ENCODE measurements at places on chromosomes 1 and 21.
A peak's percentile ranks its signal among the peaks of the same experiment; 100 is the strongest.

DNA sequence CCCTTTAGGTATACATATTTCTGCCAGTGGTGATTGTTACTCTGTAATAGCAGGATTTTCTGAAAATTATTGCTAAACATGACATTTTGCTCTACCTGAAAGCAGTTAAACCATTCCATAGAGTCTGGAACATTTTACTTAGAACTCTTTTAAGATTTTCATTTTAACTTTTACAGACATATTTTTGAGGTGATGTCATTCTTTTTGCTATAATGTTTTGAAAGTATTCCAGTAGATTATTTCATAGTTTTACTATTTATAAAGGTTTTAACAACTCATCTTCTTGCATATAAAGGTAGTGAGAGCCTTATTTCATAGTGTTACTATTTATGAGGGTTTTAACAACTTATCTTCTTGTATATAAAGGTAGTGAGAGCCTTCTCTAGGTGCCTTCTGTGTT, 42.9 kb downstream of the PTBP2 start:
- DNase-seq = no peak

- DNase-seq = no peak
Measured at GRCh38 chr1:199422206-199422605, 605.3 kb upstream of the NR5A2 start.

- no peak for DNase-seq
Measured at GRCh38 chr1:166197141-166197540, 30.3 kb upstream of the FAM78B start.

GRCh38 chr1:234954613-234955012, 174.0 kb downstream of the TOMM20 start:
- DNase-seq = no peak

DNA sequence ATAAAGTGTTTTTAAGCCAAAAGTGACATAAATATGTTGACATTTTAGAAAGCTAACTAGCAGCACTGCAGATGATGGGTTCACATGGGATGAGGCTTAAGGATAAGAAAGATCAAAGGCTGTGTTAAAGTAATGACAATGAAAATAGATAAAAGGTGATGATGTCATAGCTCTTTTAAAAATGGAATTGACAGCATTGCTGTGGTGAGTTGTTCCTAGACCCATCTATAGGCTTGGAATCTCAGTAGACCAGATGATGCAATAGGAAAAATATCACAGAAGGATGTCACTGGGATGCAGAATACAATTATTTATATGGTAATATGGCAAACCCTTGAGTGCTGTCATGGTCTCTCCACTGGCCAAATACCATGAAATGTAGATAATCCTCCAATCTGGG, 286.0 kb downstream of the PLA2G4A start:
- DNase-seq = no peak

DNA sequence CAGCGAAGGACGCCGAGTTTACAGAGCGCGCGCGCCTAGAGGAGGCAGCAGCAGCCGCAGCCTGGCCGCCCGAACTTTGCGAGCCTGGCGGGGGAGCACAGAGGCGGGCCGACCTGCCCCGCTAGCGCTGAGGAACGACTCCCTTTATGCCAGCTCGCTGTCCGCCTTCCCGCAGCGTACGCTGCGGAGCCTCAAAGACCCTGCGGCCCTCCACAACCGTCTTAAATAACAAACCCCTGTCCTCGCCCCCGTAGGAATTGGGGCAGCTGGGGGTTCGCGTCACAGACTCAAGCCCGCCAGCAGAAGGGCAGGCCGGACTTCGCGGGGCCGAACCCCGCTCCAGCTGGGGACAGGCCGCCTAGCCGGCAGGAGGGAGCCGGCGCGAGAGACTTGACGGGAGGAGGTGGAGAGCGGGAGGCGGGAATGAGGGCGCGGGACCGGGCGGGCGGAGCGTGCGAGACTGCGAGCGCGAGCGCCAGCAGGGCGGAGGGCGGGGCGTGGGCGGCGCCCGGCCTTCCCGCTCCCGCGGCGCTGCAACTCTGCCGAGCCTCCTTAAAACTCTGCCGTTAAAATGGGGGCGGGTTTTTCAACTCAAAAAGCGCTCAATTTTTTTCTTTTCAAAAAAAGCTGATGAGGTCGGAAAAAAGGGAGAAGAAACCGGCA, 1.8 kb upstream of the CDKN2C start:
- DNase-seq = peak; percentile 75

GRCh38 chr1:5514527-5515183, 477.6 kb downstream of the NPHP4 start:
- DNase-seq = peak; percentile 69

DNA sequence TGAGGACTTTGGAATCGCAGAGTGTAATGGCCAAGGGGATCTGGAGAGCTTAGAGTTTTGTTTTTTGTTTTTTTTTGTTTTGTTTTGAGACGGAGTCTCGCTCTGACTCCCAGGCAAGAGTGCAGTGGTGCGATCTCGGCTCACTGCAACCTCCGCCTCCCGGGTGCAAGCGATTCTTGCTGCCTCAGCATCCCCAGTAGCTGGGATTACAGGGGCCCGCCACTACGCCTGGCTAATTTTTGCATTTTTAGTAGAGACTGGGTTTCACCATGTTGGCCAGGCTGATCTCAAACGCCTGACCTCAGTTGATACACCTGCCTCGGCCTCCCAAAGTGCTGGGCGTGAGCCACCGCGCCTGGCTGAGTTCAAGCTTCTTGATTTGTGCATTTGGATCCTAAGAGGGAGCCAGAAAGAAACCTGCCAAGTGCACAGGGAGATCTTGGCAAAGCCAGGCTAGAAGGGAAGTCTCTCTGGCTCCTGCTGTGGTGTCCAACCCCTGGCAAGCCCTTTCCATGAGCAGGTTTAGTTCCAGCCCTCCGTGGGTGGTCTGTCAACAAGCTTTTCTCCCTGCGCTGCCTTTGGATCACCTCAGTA, 852 bp downstream of the FAAH start:
- DNase-seq = no peak

DNA sequence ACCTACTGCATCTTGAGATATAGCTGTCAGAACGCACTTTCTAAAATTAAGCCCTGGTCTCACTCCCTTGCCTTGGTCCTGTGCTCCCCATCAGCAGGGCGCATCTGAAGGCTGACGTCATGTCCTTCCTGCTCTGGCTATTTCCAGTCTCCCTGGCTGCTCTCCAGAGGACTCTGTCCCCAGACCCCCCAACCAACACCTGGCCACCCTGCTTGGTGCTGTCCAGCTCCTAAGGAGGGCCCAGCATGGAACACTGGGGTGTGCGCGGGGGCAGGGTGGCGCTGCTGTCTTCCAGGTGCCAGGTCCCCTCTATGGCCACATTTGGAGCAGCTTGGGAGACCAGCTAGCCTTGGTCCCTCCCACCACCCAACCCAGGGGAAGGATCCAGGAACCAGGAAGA, 8.3 kb downstream of the TNNT2 start:
- DNase-seq = no peak

DNA sequence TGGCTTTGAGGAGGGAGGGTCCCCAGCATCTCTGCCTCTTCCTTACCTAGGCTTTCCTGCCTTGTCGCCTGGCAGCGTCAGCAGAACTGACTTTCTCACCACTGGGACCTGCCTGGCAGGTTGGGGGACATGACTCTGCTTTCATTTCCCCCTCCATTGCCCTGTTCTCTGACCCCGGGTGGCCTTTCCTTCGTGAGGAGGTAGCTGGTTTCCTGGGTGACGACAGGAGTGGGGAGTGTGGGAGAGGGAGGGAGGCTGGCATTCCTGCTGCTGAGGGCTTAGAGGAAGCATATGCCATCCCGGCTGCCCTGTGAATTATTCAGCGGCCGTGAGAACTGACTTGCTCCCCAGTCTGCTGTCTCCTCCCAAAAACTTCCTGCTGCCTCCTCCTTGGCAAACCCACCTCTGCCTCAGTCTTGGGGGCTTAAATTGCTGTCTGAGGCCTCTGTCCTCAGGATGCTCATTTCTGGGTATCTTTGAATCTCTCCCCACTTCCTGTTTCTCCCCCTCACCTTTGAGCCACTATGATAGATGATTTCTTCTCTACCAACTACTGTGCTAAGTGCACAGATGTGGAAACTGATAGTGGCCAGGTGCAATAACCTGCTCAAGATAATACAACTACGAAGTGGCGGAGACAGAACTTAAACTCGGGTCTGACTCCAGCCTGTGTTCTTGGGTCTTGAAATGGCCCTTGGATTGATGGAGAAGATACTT, 182.0 kb upstream of the CSF3R start:
- no peak for DNase-seq

GRCh38 chr1:170075186-170075585, 691 bp upstream of the KIFAP3 start:
- peak; percentile 1 for DNase-seq

DNA sequence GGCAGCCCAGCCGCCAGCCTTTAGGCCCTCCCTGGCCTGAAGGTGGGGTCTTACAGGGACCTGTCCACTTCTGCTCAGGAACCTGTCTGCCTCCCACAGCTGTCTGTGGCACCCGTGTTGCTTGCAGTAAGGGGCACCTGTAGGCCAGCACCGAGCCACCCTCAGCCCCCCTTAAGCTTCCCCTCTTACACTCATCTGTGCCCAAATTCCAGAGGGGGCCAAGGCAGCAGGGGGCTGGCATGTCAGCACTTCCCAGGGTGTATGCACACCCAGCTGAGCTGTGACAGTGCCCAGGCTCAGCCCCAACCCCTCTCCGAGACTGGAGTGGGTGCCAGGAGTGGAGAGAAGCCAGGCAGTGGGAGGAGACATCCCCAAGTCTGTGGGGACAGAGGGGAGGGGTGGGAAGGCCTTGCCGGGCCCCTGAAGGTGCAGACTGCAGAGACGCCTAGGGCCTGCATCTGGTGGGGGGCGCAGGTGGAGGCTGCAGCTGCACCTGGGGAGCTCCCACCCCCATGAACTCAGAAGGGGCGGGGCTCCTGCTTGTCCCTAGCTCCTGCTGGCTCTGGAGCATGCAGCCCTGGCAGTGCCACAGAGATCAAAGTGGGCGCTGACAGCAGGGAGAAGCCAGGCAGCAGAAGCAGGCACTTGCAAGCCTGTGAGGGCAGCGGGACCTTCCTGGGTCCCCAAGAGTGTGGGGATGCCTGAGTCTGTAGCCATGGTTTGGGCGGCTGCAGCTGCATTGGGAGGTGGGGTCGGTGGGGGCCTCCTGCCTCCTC, 5.4 kb upstream of the SLC2A7 start:
- no peak for DNase-seq

GRCh38 chr1:154866257-154867063, 3.6 kb downstream of the KCNN3 start:
- no peak for DNase-seq

DNA sequence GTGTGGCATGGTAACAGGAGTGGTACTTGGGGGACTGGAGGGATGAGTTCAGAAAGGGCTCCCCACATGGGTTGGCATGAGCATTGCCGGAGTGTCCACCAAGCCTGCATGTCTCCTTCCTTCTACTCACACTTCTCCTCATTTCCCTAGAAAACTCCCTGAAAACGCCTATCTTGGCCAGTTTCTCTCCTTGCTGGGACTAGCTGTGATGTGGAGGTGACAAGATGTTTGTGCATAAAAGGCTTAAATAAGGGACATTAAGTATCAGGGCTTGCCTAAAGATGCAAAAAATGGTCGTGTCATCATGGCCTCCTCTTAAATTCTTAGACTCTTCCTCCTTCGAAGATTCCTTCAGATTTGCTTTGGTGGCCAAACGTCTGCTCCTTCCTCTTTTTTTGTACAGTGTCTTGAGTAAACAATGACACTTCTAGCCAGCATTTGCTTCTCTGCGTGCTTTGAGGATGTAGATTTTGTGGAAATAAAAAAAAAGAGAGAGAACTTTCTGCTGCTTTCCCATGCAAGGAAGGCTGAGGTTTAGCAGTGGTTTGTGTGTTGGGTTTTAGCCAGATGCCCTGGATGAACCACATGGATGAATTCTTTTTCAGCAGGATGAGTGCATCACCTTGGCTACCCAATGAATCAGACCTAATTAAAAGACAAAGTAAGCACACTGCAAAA, 239.1 kb upstream of the IRF2BP2 start:
- no peak for DNase-seq

DNA sequence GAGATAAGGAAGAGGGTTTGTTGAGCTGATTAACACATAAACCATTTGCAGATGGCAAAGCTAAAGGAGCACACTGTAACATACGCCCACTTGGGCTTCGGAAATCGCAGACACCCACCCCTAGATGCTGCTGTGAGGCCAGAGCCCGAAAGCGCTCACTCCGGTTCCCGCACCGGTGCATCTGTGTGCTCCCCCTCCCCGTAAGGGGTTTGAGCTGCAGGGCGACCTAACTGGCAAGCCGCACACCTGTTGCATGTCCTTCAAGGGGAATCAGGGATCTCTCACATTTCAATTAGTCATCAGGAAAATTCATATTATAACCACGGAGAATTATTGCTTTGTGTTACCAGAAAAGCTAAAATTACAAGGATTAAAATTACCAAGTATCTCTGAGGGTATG, 1.4 kb upstream of the CFH start:
- no peak for DNase-seq

GRCh38 chr1:248820041-248820585, 5.6 kb downstream of the SH3BP5L start:
- no peak for DNase-seq

DNA sequence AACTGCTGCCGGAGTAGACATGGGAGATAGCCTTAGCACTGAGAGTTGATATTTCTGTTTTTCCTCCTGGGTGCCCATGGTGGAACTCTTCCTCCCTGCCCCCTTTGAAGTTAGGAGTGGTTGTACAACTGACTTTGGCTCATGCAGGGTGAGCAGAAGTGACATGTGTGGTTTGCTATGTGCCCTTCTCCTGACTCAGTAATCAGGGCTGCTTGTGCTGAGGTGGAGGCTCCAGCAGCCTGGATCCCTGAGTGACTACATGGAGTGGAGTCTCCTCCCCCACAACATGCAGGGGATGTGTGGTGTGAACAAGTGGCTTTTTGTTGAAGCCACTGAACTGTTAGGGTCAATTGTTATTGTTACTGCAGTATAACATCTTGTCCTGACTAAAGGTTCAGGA, 261.6 kb downstream of the CAMTA1 start:
- no peak for DNase-seq

GRCh38 chr1:24606296-24606605, 36.9 kb upstream of the SRRM1 start:
- DNase-seq = no peak

DNA sequence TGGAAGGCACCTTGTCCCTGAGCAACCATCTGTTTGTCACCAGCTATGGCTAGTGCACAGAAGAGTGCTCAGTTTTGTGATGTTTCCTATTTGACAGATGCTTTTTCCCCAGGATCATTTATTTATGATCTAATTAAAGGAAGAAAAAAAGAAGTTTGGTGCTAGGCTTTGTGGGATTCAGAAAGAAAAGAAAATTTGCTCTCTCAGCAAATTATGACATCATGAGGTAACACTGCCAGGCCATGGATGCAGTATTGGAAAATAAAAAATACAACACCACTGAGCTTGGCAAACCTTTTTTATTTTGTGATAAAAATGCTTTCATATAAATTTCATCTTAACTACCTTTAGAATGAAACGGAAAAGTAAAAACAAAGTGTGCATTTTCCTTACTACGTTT, 15.5 kb upstream of the ADAM30 start:
- DNase-seq = no peak

DNA sequence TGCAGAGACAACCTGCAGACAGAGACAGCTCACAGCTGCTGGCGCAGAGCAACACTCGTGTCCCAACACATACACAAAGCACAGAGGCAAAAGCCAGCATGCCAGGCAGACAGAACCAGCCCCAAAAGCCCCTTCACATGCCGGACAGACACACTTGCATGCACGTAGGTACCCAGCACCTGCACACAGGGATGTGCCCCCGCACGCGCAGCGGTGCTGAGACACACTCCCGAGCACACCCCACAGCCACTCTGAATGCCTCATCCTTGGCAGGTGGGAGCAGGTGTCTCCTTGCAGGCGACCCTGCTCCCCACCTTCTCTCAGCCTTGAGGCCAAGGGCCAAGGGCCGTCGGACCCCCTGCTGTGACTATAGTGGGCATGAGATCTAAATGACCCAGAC, 41.2 kb upstream of the ZC3H12A start:
- DNase-seq = no peak

- DNase-seq = no peak
Measured at GRCh38 chr1:234836045-234836681, 226.2 kb upstream of the IRF2BP2 start.

All from activated CD4-positive, alpha-beta T cell treated with anti-CD3 and anti-CD28 coated beads, Interleukin-2, amount 50 U/mL, for 1 hour (primary cell).